Stimulated activated naive CD4-positive, alpha-beta T cell treated with Interleukin-2 at 50 U/mL for 16 hours (primary cell): ENCODE measurements at places on chromosomes 13 and 19.

GRCh38 chr19:42928896-42929295, 8.1 kb downstream of the PSG7 start:
- DNase-seq, result no peak

- DNase-seq, result no peak
Measured at GRCh38 chr13:28705461-28706083, 13.2 kb downstream of the SLC46A3 start.

GRCh38 chr13:32695602-32696250, 109.5 kb downstream of the PDS5B start:
- DNase-seq, result no peak

GRCh38 chr19:47096100-47096704, 17.4 kb downstream of the ZC3H4 start:
- DNase-seq, result no peak

DNA sequence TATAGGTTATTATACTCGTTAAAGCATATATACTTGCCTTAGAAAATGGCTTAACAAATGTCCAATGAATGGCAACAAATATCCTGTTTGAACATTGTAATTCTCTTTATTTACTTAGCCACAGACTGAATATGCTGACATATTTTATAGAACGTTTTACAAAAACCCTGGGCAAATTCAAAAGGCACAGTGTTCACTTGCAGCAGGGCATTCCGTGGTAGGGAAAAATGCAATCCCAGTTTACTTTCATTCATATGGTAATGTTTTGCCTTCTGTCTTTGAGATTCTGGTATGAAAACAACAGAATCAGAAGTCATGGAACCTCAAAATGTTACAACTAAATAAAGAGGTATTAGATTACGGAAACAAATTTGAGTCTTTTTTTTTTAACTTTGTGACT, 56.2 kb upstream of the MYCBP2 start:
- no peak for DNase-seq
